Activated CD4-positive, alpha-beta memory T cell treated with anti-CD3 and anti-CD28 coated beads, Interleukin-2, amount 10 ng/mL, durations not matched to agents 7 days and 5 days (primary cell): ENCODE measurements at places on chromosomes 4 and X.

DNA sequence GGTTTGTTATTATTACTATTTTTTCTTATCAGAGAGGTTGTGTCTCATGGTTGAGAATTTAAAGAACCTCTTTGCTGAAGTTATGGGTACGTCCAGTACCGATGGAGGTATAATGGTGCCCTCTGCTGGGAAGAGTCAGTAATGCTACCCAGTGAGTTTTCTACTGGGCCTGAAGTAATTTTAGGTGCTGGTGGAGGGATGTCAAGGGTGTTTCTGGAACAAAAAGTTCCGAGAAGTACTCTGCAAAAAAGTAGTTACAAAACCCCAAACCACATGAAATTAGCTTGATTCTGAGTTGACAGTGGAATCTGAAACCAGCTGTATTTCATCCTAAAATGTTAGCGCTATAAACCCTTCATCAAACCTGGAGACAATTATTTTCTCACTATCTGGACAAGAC, 102.5 kb upstream of the MID1 start:
- DNase-seq = peak; percentile 21

DNA sequence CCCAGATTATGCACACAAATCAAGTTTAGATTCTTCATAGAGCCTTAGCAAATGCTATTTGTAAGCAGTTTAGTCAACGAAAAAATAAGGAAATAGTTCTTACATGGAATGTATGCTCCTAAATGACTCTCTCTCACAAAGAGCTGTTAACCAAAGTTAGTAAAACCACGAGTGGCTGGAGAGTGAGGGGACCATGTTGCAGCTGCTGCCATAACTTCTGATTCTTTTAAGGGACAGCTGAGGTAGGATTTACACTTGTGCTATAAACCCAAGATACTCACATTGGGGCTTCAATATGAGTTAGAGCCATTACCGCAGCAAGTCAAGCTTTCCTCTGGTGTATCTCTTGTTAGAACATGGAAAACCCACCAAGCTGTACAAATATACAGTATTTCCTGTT, 2.7 kb downstream of the DOCK11 start:
- no peak for DNase-seq

- DNase-seq = no peak
These were observed 1311.7 kb downstream of the ARAP2 start for GRCh38 chr4:34932591-34932990.

DNA sequence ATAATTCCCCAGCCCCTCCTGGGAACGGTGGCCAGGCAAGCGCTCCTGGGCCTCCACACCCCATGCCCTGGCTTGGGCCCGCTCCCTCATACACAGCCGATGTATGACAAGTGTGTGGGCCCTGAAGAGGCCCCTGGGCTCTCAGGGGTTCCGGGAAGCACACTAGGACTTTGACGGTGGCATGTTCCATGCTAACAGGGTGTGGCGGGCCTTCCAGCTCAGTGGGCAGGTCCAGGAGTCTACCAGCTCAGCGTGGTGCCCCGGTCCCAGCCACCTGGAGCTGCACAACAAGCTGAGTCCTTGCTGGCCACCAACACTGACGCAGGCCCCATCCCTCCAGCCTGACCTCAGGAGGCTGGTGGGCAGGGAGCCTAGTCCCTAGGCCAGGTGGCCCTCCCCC, 24.4 kb upstream of the HMX1 start:
- no peak for DNase-seq

GRCh38 chr4:87326460-87326859, 3.8 kb upstream of the HSD17B13 start:
- DNase-seq = no peak

GRCh38 chrX:40098264-40099054, 701 bp upstream of the BCOR start:
- peak; percentile 71 for DNase-seq

- peak; percentile 65 for DNase-seq
These were observed at the start of gene IRAK1 for GRCh38 chrX:154019633-154020528. Gene IRAK1 (minus strand): TSS chrX:154019902. CDS start chrX:154019812, 90 bp downstream.

GRCh38 chr4:26468283-26468949, 21.9 kb downstream of the CCKAR start:
- DNase-seq = no peak

DNA sequence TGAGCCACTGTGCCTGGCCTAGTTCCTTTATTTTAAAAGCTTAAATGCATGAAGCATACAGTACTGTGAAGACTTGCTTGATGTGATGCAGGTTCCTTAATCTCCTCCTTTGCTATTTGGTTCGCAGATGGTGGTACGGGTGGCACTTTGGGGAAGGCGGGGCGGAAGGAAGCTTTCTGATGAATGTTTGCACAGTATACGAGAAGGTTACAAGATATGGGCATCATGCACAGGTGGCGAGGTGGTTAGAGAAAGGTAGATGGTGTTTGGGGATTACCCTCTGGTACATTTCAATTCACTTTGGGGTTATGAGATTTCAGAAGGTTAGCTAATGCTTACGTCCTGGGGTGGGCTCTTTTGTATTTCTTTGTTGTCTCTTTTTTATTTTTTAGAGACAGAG, 17.2 kb downstream of the RHOH start:
- DNase-seq = no peak

GRCh38 chr4:101987623-101988243, 197.2 kb downstream of the BANK1 start:
- no peak for DNase-seq

- no peak for DNase-seq
These were observed 97.2 kb upstream of the PDE5A start for GRCh38 chr4:119725688-119726330.

- peak; percentile 32 for DNase-seq
These were observed 180.2 kb upstream of the TET2 start for GRCh38 chr4:104966349-104967033.

DNA sequence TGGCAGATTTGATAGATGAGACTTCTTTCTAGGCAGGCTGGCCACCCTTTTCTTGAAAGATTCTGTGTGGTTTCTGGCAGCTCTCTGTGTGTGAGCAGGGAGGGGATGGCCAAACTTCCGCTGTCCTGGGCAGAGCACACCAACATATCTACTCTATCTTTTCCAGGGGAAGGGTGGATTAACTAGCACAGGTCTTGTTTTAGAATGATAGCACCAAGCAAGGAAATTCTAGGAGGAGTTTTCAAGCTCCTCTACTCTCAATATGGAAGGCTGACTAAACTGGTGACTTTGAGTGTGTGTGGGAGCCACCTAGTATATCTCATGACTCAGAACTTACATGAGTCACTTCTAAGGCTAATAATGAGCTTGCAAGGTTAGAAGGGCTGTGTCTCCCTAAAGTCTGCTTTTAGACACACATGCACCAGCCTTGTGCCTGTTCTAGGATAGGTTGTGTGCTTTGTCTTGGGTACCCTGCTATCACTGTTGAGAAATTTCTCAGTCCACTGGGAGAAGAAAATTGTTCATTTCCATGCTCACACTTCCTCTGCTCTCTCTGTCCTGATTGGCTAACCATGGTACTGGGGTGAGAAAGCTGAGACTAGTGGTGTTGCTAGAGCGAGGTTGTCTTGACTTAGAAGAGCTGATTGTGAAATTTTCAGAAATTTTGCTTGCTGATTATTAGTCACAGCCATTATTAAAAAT, 72.9 kb downstream of the YIPF6 start:
- DNase-seq = peak; percentile 15

DNA sequence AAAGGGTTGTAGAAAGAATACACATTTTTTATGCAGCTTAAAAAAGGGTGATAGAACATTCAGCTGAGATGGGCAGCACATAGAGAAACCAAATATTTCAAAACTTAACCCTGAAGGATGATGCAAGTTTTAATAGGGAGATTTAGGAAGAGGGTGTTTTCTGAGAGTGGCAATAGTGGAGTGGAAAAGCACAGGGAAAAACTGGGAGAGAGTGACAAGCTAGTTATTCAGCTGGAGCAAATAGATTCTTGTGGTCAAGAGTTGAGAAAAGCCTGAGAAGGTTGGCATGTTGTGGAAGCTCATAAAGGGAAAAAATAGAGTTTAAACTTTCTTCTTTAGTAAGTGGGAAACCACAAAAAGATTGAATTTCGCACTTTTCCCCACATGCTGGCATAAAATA, 359.6 kb upstream of the PITX2 start:
- DNase-seq = no peak

GRCh38 chrX:154531626-154532025, 15.0 kb downstream of the G6PD start:
- no peak for DNase-seq

DNA sequence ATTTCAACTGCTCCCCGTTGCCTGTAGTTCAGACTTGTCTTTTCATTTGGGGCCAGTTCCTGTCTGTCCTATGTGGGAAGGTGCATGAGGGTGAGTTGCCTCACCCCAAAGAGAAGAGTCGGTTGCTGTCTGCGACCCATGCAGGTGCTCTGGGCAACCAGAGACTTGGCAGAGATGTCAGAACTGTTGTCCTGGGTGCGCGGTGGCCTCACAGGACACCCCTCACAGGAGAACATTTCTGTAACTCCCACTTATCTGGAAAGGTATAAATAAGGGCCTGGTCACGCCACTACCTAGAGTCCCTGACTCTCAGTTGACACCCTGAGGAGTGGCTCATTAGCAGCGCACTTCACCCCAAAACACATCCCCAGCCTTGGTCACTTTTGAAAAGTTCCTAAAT, 9.7 kb upstream of the NAT8L start:
- no peak for DNase-seq

- DNase-seq = no peak
These were observed 3.6 kb upstream of the PDE5A start for GRCh38 chr4:119632216-119632615.

GRCh38 chrX:43003204-43003565, 225.2 kb upstream of the PPP1R2C start:
- DNase-seq = no peak

GRCh38 chr4:56330691-56331090, 56.6 kb downstream of the AASDH start:
- DNase-seq = no peak
